T1000 (cell line): ENCODE measurements at places on chromosomes 4 and X.

DNA sequence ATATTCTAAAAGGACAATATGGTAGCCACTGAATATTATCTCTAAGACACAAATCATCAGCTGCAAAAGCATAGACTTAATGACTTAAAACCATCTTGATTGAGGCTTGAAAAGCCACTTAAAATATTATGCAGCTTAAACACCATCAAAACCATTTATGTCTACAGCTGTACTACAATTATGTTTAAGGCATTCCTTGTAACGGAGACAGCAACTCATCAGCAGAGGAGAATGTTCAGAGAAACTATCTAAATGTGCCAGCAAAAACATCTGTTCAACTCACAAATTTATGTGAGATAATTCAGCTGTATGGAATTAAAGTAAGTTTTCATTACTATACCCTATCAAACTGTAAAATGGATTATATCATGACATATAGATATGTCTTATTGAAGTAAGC lies 147.9 kb upstream of the CTSO start:
- DNase-seq = no peak

- DNase-seq = no peak
Observed at GRCh38 chr4:103204111-103204510, 6.0 kb upstream of the CENPE start.

DNA sequence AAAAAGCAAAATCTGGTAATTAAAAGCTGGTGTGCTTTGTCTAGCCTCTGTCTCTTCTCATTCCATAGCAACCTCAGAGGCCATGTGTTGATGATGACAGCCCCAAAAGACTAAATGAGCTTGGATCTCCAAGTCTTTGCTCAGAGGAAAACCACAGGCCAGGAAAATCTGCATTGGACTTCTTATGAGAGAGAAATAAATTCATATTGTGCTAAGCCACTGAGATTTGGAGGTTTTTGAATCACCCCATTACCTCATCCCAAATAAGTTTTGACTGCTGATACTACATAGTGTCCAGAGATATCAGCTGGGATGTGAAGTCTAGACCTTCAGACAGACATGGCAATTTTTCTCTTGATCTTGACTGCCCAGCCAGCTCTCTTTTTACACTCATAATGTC lies 178.6 kb upstream of the DIPK2B start:
- no peak for DNase-seq

DNA sequence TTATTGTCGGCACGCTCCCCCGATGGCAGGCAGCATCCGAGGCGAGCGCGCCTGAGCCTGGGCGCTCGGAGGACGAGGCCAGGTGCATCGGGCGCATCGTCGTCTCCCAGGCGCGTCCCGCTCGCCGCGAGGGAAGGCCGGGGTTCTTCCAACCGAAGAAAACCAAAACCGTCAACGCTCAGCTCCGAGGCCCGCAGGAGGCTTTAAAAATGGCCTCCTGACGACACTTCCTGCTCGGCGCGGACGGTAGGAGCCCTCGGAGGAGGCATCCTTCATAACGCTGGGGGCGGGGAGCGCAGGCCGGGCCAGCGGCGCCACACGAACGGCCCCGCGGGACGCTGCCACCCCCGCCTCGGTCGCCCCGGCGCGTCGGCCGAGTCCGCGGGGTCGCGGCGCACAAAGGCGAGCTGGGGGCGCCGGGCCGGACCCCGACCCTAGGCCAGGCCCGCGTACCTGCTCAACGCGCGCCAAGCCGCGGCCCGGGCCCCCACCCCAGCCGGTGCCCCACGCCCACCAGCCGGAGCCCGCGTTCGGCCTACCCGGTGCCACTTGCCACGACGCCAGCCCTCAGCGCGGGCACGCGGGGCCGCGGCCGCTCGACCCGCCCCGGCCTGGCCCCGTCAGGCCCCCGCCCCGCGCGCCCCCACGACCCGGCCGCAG lies 501 bp downstream of the ZNF518B start:
- no peak for DNase-seq

DNA sequence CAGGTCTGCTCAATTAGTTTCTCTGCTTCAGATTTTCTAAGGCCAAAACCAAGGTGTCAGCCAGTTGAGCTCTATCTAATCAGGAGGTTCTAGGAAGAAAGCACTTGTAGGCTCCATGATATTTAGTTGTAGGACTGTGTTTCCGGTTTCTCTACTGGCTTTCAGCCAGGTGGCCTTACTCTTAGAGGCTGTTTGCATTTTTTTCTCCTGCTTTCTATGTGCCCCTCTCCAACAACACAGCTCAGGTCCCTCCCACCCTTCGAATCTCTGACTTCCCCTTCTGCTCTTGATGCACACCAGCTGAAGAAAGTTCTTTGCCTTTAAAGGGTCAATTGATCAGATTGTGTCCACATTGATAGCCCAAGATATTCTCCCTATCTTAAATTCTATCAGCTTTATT lies 245.2 kb downstream of the RAB28 start:
- DNase-seq = no peak

DNA sequence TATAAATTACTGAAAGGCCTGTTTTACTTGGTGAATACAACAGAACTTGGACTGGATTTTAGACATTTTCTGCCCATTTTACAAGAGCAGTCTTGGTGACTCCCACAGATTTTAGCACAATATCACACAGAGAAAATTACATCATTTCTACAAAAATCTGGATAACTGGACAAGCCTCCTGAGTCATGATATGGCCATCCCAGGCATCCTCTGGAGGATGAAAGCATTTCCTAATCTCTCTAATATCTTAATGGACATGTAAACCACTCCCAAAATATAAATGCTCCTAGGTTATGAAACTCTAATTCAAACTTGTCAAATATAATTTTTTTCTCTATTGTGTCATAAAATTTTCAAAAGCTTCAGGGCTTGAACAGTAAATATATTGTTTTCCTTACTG lies 1170.8 kb upstream of the PCDH7 start:
- no peak for DNase-seq

DNA sequence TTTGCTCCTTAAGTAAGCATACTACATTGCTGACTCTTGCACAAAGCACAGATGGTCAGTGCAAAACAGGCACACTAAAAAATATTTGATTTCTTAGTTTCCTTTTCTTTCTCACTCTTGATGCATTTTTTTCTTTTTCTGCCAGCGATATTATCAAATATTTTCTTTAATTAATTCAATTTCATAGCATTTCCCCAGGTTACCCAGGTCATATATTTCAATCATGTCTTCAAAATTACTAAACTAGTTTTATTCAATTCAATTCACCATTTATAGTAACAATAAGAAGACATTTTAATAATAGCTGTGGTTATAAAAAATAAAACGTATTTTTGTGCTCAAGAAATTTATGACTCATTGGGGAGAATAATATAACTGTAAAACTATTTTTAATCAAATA lies 421.2 kb downstream of the GASK1B start:
- no peak for DNase-seq

DNA sequence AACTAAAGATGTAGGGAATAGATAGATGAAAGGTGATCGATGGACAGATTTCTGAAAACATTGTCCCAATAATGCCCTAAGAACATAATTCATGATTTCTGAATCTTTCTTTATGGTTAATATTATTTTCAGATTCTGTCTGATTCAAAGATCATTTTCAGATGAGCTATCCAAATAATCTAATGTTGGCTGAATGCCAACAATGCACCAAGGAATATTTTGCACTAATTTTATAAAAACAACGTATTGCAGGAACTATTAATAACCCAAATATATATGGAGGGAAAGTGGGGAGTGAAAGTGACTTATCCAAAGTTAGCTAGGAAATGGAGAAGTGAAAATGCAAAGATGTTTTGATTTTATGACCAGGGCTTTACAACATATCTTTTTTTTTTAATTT lies 1675.5 kb downstream of the STIM2 start:
- no peak for DNase-seq

- DNase-seq = no peak
Observed at GRCh38 chrX:70808942-70809940, 99.3 kb downstream of the TEX11 start.

- DNase-seq = no peak
Observed at GRCh38 chr4:40446839-40447238, 111.7 kb downstream of the CHRNA9 start.

- DNase-seq = no peak
Observed at GRCh38 chrX:48940404-48940955, 16.9 kb downstream of the OTUD5 start.

DNA sequence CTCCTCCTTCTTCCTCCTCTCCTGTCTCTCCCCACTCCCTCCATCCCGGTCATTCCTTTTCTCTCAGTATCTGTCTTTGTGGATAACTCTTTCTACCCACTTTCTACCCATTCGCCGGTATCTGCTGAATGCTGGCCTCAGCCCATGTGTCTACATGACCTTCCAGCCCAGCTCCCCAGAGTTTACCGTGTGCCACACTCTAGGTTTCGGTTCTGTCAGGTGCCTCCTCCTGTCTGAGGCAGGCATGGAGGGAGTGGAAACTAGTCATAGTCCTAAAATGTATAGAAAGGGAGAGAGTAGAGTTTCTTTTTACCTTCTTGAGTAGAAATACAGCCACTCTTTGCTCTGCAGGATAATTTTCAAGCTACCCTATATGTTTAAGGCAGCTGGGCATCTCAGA lies 33.5 kb upstream of the SCRG1 start:
- DNase-seq = no peak

- peak; percentile 5 for DNase-seq
Observed at GRCh38 chrX:39730662-39731329, 367.0 kb downstream of the BCOR start.

GRCh38 chr4:71772592-71772991 lies 11.3 kb downstream of the GC start:
- DNase-seq = no peak

DNA sequence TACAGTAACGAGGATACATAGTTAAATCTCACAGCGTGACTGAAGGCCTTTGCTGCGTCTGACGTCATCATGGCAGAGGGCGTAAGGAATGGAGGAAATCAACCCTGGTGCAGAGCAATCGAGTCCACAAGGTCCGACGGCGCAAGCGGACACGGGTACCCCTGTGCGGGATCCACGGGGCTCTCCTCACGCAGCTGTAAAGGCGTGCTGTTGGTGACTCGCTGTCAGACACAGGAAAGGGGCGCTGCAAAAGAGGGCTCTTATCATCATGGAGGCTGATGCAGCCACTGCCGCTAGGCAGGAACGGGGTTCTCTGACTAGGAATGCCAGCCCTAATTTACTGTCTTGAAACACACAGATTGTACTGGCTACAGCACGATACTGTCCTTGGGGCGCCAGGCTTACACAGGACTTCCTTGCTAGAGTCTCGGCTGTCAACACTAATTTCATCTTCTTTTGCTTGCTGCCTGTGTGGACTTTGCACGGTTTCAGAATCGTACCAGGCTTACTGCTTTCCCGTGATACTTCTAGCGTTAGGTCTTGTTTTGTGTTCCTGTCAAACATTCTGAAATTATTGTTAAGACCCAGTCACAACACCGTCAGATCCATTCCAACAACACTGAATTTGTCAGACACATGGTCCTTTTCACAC lies 13.6 kb downstream of the RNF212 start:
- no peak for DNase-seq
